Breast epithelium (tissue), 4 donors: ENCODE measurements at places on chromosomes 12 and 14.

DNA sequence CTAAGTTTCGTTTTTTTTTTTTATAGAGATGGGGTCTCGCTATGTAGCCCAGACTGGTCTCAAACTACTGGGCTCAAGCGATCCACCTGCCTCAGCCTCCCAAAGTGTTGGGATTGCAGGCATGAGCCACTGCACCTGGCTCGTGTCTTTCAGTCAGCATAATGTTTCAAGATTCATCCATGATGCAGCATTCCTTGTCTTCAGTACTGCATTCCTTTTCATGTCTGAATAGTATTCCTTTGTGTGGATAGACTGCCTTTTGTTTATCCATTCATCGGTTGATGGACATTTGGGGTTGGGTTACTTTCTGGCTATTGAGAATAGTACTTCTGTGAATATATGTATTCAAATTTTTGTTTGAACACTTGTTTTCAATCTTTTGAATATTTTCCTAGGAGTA lies 37.4 kb downstream of the HCAR2 start:
- DNase-seq = no peak

GRCh38 chr12:127771546-127771945 lies 495.4 kb upstream of the TMEM132C start:
- DNase-seq = no peak

DNA sequence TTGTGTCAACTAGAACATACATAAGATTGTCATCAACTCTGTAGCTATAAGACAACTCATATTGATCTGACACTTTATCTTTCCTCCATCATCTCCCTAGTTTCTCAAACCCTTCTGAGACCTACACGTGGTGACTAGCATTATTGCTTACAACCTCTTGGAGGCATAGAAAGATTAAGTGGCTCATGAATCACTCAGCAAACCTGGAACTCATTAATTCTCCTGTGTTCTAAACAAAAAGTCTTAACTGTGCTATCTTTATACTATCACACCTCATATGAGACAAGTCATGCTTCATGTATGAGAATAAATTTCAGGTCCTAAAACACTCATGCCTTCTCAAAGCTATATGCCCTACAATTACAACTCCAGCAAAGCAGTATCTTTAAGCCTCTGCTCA lies 408.6 kb upstream of the SYT1 start:
- no peak for DNase-seq

- DNase-seq = no peak
Observed at GRCh38 chr14:57486767-57487379, 6.8 kb downstream of the CCDC198 start.
